CD4-positive, alpha-beta T cell treated with Interleukin-6 at 100 ng/mL for 8 hours (primary cell): ENCODE measurements at places on chromosomes 6 and 20.

GRCh38 chr6:148464319-148465010 is 121.8 kb downstream of the SASH1 start:
- peak; percentile 41 for DNase-seq

DNA sequence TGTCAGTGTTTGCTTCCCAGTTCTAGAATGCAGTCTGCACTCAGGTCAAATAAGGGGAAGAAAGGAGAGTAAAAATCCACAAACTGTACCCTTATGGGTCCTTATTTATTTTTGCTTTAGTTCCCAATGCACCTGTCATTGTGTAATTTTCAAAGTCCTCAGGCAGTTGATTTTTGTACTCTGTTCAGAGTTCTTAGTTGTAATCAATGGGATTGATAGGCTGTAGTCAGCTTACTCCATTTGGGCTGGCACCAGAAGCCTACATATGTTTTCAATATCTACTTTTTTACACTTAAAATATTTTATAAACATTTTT is 18.6 kb downstream of the AIG1 start:
- DNase-seq = no peak

DNA sequence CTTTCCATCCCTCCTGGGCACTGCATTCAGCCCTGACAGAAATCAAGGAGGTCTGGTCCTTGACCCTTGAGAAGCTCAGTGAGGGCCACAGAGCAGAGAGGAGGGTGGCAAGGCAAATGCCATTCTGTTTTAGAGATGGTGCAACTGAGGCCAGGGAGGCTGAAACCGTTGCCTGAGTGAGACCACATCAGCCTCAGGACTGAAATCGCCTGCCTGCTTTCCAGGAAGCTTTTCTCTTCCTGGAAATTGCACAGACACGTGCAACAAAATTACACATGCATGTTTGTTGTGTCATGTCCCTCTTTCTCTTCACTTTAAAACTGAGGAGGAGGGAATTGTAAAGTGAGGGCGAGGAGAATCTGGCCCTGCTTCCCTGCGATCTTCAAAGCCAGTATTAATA is 113.7 kb upstream of the PDE10A start:
- no peak for DNase-seq

GRCh38 chr6:82492134-82492533 is 128.5 kb downstream of the TPBG start:
- no peak for DNase-seq

GRCh38 chr6:124396361-124396760 is 565.9 kb upstream of the RNF217 start:
- DNase-seq = no peak

DNA sequence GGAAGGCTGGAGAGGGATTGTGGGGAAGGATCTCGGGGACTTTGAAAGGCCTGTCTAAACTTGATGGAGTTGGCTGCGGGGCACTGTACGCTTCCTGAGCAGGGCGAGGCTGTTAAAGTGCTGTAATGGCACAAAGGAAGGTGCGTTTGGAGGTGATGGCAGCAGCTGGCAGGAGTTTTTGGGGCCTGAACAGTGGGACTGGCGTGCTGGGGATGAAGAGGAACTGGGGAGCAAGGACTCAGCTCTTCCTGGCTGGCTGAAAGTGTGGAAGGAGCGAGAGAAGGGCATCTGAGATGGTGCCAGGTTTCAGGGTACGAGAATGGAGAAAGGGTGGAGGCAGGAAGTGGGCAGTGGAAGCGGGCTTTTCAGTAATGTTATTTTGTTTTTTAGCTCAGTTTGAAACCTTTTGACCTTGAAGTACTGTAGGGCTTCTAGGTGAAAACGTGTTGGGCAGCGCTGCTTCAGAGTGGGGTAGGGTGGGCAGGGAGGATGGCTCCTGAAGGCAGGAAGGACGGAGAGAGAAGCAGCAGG is 8.0 kb downstream of the TMEM181 start:
- peak; percentile 13 for DNase-seq

DNA sequence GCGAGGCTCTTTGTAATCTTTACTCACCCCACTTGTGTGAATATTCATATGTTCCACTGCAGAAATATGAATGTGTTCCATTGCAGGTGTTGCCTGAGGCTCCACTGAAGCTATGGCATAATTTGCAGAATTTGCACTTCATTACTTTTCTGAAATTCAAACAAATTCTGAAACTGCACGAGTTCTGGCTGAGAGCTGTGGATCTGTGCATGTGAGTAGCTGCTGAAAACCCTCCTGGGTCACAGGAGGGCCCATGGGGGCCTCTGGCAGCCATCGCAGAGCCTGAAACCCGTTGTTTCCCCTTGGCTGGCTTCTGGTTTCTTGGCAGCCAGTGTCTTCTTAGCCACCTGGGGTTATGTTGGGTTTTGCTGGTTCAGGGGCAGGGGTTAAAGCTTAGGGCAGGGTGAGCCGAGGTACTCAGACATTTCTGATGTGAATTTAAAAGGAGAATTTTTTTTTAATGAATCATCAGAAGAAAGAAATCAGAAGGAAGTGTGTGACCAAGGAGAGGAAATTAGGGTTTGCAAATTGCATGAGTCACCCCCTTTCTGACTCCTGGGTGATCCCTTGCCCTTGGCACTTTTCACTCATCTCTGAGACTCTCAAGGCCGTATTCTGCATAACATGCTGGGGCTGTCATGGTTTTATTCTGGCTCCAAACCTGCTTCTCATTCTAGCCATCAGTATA is 40.6 kb downstream of the TOX2 start:
- peak; percentile 64 for DNase-seq

GRCh38 chr6:21118216-21118780 is 475.3 kb upstream of the SOX4 start:
- DNase-seq = no peak

DNA sequence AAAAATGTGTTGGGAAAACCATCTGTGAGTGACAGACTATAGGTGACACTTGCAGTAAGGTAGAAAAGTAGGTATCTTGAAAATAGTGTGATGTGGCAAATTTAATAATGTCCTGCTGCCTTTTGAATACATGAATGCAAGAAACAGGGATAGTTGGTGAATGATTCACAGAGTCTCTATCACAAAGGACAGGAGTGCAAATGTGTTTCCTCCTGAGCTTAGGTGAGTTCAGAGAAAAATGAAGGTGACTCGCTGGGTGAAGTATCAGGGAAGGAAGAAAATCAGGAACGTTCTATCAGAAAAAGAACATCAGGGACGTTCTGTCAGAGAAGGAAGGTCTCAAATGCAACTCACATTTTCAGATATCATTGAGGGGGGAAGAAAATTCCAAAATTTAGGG is 557.8 kb upstream of the SLC35B3 start:
- DNase-seq = no peak

GRCh38 chr6:11494786-11495564 is 42.6 kb upstream of the TMEM170B start:
- DNase-seq = no peak

GRCh38 chr6:88890860-88891845 is 72.3 kb downstream of the RNGTT start:
- no peak for DNase-seq

GRCh38 chr6:17583811-17584210 is 16.3 kb upstream of the FAM8A1 start:
- no peak for DNase-seq

GRCh38 chr6:151263967-151264366 is 24.2 kb downstream of the AKAP12 start:
- DNase-seq = no peak

DNA sequence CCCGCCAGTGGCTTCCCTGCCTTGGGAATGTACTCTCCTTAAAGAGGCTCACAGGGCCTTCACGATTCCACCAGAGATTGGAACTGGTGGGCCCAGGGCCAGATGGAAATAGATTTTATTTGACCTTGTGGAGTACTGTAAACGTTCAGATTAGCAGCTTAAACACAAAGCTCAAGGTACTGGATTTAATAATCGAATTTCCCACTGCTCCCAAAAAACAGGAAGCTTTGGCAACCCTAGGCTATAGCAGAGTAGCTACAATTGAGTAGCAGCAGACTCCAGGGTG is 7.3 kb downstream of the SDCBP2 start:
- DNase-seq = no peak

DNA sequence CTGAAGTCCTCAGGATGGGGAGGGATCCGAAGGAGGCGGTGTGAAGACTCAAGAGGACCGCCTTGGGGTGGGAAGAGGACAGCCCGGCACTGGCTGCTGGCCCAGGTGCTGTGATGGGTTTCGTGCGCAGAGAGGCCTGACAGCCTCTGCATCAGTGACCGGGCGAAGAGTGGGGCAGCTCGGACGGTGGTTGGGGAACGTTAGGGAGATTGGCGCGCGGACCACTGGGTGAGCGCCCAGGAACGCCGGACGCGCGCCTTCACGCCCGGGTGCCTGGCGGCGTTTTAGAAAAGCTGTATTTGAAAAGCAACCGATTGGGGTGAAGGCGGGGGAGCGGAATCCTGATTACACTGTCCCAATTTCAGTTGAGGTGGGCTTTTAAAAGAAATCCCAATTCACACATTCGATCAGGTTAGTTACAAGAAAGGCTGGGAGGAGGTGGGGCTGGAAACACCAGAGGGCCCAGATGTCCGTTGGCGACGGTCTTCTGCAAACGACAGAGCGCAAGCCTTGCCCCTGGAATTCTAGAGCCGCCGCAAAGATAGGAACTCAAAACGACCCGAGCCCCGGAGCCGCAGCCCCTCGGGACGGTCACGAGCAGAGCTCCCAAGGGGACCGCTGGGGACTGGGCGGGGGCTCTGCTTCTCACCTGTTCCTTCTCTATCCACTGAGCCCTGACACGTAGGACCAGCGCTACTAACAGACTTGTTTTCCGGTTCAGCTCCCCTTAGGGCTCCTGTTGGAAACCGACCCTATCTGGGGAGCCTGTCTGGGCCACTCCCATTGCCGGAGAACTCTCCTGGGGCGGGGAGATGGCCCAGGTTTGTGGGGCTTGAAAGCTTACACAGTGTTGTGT is 8.5 kb upstream of the TRIM40 start:
- DNase-seq = no peak

DNA sequence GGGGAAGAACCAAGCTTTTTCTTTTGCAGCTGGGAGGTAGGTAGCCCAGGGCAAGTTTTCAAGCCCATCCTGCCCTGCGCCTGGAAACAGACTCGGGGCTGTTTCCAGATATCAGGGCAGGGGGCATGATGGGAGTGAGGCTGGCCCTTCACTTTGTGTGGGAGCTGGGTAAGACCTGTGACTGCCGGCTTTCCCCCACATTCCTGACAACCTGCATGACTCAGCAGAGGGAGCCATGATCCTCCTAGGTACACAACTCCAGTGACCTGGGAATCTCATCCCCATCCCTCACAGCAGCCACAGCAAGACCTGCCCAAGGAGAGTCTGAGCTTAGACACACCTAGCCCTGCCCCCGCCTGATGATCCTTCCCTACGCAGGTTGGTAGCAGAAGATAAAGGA is 280.8 kb downstream of the SOX4 start:
- no peak for DNase-seq

DNA sequence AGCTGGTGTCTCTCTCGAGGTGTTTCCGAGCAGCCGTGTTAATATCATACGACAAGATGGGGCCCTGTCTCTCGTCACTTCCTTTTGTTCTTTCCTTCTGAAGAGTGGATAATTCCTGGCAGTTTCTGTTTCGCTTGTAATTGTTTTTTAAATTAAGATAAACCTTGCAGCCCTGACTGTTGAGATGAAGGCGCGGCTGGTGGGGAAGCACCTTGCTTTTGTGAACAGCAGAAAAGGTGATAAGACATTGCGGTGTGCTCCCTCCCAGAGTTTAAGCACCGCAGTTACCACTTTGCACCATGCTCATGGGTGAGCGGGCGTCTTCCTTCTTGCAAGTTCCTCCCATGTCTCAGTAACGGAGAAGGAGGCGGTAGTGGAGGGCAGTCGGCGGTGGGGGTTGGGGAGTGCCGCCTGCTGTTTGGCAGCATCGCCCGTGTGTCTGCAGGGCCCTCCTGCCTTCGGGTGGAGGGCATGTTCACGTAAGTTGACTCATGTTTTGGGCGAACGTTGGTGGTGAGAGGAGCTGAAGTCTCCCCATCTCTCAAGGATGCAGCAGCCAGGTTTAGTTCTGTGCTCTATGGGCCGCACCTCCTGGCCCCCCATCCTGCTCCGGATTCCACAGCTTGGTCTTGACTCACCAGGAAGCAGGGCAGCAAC is 345.9 kb downstream of the TAF4 start:
- DNase-seq = peak; percentile 12

DNA sequence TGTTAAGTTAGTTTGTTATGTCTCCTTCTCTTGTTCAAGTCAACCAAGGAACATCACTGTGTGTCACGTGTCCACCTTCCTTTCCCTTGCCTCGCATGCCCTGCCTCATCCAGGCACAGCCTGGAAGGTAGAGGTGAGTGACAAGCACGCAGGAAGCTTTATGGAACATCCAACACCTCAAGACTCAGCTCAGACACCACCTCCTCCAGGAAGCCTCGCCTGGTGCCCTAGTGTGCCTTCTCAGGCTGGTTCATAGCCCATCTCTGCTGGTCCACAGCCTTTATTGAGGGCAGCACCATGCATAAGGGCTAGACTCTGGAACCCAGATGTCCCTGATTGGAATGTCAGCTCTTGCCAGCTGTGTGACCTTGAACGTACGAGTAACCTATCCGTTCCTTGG is 224.3 kb downstream of the ANKRD60 start:
- DNase-seq = no peak

DNA sequence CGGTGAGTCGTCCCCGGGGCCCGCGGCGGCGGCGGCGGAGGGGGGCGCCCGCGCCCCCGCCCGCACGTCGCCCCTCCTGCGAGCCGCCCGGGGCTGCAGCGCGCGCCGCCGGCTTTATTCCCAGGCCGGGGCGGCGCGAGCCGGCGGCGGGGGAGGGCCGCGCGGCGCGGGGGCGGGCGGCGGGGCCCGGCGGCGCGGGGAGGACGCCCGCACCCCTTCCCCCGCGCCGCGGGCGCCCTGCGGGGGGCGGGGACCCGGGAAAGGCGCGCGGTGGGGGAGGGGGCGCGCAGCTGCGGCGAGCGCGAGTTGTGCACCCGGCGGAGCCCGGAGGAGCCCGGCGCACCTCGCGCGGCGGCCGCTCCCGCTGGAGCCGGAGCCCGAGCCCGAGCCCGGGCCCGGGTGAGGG is 646 bp downstream of the HMGA1 start:
- DNase-seq = no peak

GRCh38 chr6:74410630-74411029 is 714.6 kb downstream of the CD109 start:
- DNase-seq = no peak

GRCh38 chr6:56046576-56046975 is 171.2 kb upstream of the BMP5 start:
- DNase-seq = no peak

GRCh38 chr6:54681987-54682386 is 164.6 kb upstream of the FAM83B start:
- no peak for DNase-seq

GRCh38 chr6:131226459-131227157 is 91.3 kb downstream of the AKAP7 start:
- no peak for DNase-seq

GRCh38 chr6:119446609-119447008 is 97.0 kb upstream of the MAN1A1 start:
- no peak for DNase-seq

- DNase-seq = no peak
Observed at GRCh38 chr6:130560231-130560630, 194.4 kb downstream of the TMEM200A start.

DNA sequence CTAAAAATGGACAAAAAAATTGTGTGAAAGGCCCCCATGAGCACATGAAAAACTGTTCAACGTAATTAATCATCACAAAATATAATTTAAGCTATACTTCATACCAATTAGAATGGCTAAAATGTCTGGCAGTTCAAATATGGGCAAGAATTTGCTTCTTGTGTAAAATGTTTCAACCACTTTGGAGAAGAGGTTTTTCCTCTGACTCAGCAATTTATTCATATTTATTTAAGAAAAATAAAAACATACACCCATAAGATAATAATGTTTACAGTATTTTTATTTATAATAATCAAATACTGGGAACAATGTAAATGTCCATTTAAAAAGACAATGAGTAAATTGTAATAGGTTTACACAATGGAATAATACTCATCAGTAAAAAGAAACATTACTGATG is 395.1 kb upstream of the KHDRBS2 start:
- DNase-seq = no peak
